NCI-H2081 (cell line): ENCODE measurements at places on chromosomes 2 and 18.

- no peak for DNase-seq
These were observed 108.6 kb upstream of the GPC1 start for GRCh38 chr2:240326886-240327285.

DNA sequence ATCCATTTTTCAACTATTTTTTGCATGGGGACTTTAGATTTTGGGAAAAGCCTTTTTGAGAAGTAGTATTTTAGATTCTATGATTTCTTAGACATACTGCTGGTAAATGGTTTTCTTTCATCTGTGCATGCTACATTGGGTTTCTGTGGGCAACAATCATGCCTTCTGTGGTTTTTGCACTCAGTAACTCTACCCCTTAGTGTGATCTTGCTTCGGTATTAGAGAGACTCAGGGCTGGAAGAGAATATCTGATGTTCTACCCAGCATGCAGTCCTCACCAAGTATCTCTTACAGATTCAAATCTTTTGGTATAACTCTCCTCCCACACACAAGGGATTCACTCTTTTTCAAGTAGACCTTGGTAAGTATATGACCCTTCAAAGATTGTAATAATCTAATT lies 183.0 kb downstream of the PMAIP1 start:
- DNase-seq = no peak

DNA sequence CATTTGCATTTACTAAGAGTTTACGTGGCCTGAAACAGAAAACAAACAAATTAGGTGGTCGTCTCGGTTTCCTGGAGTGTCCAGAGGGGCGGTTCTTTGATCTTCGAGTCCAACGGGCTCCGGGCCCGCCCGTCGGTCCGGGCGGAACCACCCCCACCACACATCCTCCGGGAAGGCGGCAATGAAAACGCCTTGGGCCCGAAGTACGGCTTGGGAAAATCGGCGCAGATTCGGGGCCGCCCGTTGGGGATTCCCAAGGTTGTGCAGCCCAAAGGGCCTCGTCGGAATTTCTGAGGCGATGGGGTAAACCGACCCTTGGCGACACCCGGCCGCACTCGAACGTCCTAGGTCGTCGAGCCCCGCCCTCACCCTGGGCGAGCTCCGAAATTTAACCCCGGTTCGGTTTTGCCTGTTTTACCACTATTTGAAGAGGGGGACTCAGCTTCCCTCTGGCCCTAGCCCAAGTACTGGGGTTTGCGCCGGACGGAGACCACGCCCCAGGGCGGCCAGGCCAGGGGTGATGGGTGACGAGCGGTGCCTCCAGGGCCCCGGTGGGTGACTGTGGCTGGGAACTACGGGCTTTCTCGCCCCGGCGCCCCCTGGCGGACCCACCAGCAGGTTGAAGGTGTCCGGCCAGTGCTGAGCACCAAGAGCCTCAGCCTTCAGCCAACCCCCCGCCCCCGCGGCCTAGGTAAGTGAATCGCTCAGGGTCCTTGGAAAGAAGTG lies 1.9 kb upstream of the CFAP53 start:
- DNase-seq = no peak

- peak; percentile 69 for DNase-seq
These were observed 16.7 kb upstream of the STAT1 start for GRCh38 chr2:191030521-191031154.

DNA sequence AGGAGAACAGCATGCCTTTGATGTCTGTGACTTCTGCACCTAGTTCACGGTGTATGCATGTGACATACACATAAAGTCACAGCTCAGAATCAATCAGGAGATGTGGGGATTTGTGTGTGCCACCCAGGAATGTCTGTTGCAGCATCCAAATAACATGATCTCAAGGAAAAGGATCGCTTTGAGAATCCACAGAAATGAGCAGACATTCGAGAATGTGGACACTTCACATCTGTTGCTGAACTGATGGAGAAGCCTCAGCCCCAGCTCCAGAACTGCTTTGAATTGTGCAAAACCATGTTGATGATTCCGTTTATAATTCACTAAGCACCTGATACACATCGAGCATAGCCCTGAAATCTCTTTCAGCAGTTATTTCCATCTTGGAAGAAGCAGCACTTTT lies 208.6 kb downstream of the CMPK2 start:
- no peak for DNase-seq

GRCh38 chr2:169853041-169853668 lies 25.9 kb downstream of the UBR3 start:
- no peak for DNase-seq

GRCh38 chr2:27152102-27152795 lies 3.4 kb downstream of the TCF23 start:
- no peak for DNase-seq

- DNase-seq = no peak
These were observed 9.9 kb upstream of the PRELID3A start for GRCh38 chr18:12397793-12398192.

GRCh38 chr2:10931710-10932255 lies 20.0 kb downstream of the KCNF1 start:
- DNase-seq = no peak
